ENCODE measurements at places on chromosomes 2 and 18.

DNA sequence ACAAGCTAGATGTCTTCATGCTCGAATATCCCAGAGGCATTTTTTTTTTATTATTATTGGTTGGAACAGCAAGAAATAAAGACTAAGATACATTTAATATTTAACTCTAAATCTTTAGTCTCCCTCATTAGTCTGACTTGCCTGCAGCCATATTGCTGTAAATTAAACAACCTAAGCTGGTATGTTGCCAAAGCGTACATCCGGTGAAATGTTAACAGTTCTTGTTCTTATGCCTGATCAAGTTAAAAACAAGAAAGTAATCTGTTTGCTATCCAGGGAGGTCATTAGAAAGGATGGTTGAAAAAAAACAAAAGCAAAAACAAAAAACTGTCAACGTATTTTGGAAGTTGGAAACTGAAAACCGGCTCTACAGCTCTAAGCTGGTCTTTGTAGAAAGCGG lies 125.9 kb upstream of the NABP1 start:
- DNase-seq, result no peak

DNA sequence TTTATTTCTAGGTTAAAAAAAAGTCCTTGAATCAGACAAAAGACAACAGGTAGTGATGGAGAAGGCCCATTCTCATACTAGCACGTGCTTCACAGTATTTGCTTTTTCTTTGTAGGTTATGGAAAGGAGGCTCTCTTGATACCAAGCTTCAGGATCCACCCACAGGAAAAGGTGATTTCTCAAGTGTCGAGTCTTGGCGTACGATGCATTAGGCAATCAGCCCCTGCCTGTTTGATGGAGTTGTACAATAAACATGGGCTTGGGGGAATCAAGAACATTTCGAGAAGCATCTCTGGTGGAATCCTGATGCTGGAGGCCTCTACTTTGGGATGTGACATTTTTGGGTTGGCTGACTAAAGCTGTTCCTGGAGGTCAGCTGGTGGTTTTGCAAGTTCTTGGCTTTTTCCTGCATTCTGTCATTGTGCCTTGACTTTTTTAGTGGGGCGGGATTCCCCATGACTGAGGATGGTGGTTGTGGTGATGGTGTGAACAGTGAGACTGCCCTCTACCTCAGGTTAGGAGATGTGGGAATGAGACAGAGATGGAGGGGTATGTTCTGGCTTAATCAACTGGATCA lies 231.5 kb upstream of the SPRED2 start:
- no peak for DNase-seq

DNA sequence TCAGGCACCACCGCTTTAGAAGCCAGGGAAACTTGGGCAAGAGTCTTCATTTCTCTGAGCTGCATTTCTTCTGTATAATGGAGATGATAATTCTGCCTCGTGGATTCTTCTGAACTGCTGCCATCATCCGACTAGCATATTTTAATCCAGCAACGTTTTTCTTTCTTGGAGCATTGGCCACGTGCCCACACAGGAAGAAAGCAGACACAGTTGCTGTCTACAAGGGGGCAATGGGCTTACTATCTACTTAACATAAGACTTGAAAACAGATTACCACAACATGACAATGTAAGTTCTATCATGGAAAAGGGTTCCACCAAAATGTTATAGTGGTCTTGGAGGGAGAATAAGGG lies 176.5 kb downstream of the FAM210A start:
- no peak for DNase-seq

DNA sequence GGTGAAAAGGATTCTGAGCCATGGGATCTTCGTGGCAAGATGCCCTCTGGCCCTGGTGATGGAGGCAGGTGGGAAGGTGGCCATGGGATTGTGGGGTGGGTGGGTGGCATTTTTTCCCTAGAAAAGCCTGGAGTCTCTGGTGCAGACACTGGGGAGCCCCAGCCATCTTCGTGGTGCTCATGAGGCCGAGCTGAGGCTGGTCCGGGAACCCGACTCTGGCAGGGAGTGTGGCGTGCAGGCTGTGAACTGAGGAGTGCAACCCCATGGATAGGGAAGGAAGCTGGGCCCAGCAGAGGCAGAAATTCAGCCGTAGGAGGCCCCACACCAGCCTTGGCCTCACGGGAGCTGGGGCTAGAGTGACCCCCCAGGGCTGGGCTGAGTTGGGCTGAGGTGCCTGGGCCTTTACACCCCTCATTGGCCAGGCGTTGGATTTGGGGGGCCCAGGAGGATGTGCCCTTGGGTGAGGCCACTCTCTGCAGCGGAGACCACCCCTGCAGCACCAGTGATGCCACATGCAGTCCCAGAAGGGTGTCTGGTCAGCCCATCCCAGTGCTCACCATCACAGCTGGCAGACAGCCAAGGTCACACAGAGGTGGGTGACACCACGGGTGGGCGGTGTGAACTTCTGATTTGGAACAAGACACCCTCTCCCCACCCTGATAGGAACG lies 115.6 kb upstream of the HDAC4 start:
- no peak for DNase-seq

DNA sequence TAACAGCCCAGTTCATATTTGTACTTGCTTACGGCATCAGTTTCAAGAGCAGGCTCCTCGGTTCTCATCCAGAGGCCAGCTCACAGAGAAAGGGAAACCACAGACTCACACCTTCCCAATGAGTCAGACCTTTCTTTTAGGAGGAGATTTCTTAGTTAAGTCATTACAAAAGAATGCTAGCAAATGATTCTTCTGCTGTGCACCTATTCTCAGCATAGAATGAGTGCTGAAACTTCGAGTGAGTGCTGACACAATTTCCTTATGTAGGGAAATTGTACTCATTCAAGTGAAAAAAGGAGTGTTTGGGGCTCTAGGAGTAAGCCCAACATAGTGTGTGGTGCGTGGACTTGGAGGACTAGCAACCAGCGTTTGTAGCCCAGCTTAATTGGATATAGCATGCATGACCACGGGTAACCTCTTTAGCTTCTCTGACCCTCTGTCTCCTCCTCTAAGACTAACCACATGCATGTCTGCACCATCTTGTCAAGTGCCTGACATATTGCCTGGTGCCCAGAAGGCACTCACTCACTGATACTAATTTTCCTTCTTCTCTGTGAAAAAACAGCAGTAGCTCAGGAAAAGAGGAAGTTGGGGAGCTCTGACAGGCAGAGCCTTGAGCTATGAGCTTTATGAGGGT lies 87.0 kb downstream of the ALPK2 start:
- DNase-seq, result peak; percentile 87

Measured in HS-27A (cell line).